ENCODE measurements at places on chromosomes 6 and 20.

GRCh38 chr6:51928320-51928719, 159.1 kb downstream of the PKHD1 start:
- no peak for DNase-seq

GRCh38 chr6:36912586-36912985, 26.8 kb downstream of the C6orf89 start:
- peak; percentile 78 for DNase-seq

DNA sequence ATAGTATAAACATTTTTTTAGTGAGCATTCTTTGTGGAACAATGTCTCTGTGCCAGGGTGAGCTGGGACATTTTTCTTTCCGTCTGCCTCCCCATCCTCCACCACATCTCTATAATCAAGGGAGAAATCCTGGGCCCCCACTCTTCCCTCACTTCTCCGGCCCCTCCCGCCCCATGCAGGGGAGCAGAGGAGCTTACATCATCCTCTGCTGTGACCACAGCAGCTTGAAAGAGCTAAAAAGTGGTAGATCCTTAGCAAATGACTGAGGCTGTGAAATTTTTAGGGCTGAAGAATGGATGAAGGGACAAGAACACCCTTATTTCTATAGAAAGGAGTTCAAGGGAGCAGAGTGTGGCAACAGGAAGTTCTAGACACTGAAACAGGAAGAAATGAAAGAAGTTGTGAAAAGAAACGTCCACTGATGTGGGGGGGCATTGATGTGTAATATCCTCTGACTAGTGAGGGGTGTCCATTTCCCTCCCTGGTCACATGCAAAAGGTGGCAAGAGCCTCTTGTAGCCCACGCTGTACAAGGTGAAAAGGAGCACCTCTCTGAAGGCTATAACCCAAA, 380.3 kb upstream of the JARID2 start:
- no peak for DNase-seq

DNA sequence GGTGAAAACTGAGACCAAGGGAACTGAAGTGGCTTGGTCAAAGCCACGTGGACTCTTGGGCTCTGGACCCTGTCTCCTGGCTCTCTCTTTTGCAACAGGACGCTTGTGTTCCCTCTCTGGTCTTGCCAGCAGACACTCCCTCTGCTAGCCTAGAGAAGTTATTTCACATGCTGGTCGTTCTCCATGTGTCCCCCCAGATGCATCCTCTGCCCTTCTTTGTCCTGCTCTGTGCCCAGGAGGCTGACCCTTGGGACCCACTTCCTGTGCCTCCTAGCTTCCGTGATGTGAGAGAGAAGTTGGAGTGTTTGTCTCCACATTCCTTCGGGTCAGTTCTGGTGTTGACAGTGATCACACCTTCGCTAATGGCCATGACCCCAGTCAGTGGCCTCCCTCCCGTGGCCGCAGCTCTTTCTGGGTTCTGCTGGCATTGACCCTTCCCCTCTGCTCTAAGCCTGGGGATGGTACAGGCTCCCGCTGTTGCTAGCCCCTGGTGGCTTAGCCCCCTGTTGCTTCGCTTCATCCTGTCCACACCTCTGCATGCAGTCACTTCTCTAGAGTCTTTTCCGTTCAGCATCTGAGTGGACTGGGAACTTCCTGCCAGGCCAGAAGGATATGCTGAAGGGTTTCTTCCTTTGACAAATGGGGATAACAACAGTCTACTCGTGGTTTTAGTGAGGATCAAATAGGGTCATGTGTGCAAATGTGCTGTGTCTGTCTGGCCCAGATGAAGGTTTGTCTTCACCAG, 70.1 kb upstream of the BMP2 start:
- no peak for DNase-seq

DNA sequence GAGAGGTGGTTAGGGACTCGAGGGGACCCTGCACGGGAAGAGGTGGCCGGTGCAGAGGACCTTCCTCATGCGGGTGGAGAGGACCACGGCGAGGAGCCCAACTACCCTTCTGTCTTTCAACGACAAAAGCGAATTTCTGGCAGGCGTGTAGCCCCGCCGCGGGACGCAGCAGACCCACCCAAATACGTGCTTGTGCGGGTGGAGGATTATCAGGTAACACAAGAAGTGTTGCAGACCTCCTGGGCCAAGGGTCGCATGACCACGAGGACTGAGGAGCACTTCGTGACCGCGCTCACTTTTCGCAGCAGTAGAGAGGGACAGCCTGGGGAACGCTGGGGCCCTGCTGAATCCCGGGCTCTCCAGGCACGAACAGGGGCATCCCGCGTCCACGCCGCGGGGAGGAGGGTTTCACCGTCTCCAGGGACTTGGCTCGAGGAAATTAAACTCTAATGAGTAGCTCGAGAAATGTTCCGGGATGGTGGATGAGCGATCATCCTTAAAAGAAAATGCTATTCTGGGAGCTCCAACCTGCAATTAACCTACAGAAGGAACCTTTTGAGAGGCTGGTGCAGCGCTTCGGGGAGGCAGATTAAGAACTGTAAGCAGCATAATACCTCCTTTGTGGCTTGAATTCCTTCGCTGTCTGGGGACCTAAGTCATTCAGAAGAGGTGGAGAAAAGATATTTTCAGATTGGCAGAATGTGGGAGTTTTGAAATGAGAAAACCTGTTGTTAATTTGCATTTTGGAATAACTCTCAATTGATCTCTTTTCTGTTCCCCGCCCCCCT, 804 bp downstream of the C6orf141 start:
- peak; percentile 59 for DNase-seq

DNA sequence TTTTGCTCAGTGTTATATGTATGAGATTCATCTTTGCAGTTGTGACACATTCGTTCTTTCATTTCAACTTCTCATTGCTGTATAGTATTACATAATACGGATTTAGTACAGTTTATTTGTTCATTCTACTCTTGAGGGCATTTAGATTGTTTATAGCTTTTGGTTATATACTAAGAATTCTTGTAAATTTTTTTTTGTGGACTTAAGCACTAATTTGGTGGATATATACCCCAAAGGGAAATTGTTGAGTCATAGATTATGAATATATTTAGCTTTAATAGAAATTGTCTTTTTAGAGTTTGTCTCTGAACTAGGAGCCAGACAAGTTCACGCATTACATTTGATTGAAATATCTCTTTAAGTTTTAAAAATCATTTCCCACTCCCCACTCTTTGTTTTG, 79.6 kb downstream of the DNAH8 start:
- DNase-seq = no peak

DNA sequence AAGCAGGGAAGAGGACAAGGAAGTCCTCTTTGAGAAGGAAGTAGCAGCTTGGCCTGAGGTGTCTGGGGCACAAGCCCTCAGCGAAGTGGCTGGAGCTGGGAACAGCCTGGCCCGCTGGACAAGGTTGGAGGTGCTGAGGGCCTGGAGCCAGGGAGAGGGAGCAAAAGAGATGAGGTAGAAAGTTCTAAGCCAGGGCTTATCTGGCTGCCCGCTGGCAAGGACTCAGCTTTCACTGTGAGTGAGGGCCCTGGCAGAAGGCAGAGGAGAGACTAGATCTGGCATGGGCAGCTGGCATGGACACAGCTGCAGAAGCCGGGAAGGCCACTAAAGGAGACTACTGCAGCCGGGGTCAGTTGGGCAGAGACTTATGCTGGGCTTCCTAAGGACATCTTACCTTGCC, 21.8 kb upstream of the PCMTD2 start:
- DNase-seq = no peak

DNA sequence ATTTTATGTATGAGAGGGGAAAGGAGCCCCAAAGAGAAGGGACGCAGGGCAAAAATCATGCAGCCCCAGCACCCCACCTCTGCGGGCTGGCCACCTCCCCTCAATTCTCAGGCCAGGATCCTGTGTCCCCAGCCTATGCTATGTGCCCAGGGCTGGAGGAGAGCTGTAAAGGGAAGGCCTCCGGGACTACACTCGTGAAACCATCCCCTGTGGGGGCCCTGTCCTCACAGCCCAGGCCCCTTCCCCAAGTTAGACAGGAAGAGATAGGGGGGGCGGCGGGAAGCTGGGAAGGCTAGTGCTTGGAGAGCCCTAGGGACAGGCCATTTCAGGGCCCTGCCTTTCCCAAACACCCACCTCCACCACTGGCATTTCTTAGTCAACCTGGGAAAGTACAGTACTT, 1.4 kb upstream of the COL11A2 start:
- DNase-seq = no peak

DNA sequence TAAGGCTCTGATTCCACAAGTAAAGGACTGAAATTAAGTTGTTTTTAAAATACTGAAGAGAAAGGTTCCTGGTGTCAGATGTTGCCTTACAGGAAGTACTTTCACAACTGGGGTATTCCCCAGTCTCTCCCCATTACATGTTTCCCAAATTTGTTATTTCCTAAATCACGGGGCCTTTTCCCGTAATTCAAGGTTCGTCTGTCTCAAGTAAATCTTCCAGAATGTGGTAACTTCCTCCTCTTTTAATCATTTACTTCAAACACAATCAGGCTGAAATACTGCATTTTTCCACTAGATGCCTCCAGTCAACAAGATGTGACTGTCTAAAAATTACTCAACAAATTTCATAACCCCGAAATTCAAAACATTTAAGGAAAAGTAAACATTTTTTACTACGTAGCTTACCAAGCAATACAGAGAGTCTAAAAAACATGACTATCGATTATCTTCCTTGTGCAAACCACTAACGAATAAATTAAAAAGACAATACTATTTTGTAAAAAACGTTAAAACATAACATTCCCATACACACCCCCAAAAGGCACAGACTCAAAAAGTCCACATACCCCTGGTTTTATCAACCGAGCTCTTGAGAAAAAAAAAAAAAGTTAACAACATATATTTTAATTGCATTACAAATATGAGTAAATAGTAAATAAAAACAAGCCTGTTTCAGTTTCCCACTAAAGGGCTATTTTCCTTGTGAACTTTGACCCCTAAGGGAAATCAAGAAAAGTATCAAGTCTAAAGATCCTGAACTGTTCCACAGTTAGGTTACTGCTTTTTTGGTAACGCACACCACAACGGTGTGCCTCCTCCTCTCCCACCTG, 1.7 kb downstream of the SOD2 start:
- DNase-seq = no peak

GRCh38 chr20:14576196-14576877, 238.9 kb upstream of the FLRT3 start:
- no peak for DNase-seq

GRCh38 chr6:52576392-52577021, 353 bp downstream of the TRAM2 start:
- DNase-seq = peak; percentile 83

GRCh38 chr6:73637404-73637803, 16.4 kb downstream of the SLC17A5 start:
- DNase-seq = no peak
